Inflammatory macrophage treated with lipopolysaccharide for 1 hour (primary cell): ENCODE measurements at places on chromosomes 12 and 14.
A peak's percentile ranks its signal among the peaks of the same experiment; 100 is the strongest.

DNA sequence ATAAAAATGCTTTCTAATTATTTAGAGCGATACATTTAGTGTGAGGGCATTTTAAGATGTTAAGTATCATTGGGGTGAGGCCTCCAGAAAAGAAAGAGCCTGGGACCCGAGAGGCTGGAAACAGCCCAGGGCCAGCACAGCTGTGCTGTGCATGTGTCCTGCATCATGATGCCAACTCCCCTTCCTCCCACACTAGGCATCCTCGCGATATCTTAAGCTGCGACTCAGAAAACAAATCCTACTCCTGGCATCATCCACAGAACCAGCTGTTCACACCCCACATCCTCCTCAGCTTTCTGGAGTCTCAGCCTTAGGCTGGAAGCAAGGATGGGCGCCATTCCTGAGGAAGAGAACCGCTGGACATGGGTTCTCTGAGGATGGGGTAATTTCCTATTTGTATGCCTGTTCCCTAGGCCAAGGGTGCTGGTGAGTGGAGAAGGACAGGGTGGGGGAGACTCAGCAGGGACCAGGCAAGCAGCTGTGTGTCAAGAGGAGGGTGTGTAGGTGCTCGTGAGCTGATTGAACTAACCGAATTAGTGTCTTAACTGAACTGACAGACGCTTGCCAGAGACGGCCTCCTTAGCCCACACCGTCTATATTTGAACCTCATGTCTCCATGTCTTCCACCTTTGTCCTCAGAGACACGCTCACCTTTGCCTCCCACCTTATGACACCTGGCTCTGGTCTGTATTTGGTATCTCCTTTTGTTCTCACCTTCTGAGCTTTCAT lies 15.6 kb upstream of the MCRS1 start:
- no peak for DNase-seq

GRCh38 chr12:5523396-5524115 lies 91.6 kb downstream of the NTF3 start:
- DNase-seq = no peak

DNA sequence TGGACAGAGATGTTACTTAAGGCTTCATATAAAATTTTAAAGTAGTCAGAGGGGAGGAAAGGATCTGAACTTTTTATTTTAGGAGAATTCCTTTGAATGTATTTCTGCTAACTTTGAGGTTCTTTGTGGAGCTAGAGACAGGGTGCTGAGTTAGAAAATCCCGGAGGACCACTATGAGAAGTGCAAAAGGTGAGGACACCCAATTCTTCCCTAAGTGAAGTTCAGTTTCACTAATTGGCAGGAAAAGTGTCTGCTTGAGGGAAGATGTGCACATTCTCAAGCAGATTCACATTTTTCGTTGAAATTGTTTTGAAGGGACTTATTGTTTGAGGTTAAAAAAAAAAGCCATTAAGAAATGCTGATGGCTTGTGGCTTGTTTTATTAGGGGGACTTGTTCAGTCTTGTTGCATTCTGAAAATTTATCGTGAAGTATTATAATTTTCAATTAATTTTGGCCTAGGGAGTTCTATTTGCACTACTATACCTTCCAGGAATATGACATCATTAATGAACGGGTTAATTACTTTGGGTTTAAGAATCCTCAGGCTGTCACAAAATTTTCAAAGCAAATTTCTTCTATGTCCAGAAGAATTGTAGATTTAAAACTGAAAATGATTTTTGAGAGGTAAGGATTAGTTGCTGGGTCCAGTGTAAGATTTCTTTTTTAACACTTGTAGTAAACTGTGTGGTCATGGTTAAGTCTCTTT lies 1.8 kb downstream of the PCNX1 start:
- no peak for DNase-seq

DNA sequence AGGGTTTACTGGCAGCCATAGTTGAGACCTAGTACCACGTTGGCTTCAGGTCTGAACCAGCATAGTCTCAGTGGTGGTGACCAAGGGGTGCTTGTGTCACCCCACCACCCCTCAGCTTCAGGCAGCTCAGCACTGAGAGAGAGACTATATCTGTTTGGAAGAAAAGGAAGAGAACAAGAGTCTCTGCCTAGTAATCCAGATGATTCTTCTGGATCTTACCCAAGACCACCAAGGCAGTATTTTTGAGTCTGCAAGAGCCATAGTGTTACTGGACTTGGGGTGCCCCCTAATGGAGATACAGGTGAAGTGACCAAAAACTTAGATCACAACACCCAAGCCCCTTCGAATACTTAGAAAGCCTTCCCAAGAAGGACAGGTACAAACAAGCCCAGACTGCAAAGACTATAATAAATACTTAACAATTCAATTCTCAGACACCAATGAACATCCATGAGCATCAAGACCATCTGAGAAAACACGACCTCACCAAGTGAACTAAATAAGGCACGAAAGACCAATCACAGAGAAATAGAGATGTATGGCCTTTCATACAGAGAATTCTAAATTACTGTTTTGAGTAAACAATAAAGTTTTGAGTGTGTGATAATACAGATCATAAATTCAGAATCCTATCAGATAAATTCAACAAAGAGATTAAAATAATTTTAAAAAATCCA lies 107.0 kb downstream of the HELB start:
- peak; percentile 69 for DNase-seq

GRCh38 chr14:104196461-104197140 lies 58.2 kb downstream of the KIF26A start:
- DNase-seq = no peak

DNA sequence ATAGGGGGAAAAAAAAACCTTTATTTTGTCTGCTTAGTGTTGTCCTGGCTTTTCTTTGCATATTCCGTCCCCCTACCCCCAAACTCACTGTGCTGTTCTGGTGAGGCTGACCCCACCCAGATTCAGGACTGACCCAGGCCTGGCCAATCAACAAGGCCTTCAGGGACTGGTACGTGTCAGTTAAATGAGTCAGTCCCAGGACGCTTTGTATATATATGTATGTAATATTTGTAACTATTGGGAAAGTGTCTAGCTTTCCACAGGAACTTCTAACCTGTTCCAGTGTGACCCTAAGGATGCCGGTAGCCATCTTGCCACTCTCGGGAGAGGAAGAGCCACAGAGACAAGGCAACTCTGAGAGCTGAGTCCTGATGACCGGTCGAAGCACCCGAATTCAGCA lies 107.4 kb downstream of the VCPKMT start:
- no peak for DNase-seq

GRCh38 chr14:69076341-69076740 lies 76.6 kb downstream of the DCAF5 start:
- no peak for DNase-seq

DNA sequence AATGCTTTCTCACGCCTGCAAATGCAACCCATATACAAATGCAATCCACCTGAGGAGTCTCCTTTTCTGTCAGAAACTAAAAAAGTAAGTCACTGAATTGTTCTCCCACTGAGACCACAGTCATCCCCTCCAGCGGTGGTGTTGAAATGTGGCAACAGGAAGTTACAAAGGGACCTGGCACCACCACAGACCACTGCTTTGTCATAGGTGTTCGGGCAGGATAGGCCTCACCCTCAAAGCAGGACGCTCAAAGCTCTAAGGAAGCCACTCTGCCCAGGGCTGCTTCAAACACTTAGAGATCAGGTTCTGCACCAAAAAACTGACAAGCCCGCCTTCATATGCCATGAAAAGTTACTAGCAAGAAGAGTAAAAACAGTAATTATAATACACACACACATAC lies 11.3 kb downstream of the PHLDA1 start:
- peak; percentile 25 for DNase-seq

- no peak for DNase-seq
Measured at GRCh38 chr14:102050625-102051024, 36.2 kb downstream of the HSP90AA1 start.

- no peak for DNase-seq
Measured at GRCh38 chr12:101746196-101746595, 6.9 kb upstream of the SYCP3 start.

- peak; percentile 85 for DNase-seq
Measured at GRCh38 chr14:22536853-22537338, 52.1 kb downstream of the DAD1 start.

- DNase-seq = no peak
Measured at GRCh38 chr14:101069666-101070362, 166.3 kb upstream of the RTL1 start.

DNA sequence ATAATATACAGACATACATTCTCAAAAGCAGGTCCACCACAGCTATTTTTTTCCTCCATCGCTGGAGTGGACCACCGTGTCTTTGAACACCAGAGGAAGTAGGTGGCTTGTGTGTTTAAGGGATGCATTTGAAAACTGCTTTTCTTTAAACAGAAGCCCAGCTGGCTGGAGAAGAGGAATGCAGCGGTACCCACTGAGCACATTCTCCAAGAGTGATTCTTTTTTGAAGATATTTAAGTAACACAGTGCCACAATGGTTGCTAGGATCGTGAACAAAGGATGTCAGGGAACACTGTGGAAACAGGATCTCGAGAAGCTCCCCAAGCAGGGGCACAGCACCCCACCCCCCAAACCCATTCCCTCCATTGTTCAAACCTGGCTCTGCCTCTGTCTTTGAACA lies 286.6 kb upstream of the PWP1 start:
- no peak for DNase-seq

DNA sequence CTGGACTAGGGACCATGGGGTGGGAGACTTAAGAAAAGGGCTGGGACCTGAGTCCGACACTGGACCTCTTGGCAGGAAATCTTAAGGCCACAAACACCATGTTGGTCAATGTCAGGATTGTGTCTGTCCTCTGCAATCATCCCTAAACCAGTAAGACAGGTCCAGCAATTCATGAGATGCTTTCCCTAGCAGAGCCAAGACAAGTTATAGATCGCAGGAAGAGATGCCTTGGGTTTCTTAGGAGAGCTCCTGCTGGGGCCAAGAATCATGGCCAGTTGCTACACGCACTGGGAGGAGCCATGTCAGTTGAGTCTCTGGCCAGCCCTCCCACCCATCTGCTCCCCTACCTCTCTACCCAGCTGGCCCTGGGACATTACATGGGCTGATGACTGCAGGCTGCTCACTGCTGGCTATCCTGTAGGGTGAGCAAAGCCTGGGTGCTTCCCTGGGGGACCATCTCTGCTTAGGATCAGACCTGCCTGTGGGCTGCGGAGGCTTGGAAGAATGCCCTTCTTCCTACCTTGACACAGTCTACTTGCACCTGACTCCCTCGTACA lies 14.2 kb downstream of the PLEKHH1 start:
- DNase-seq = no peak

DNA sequence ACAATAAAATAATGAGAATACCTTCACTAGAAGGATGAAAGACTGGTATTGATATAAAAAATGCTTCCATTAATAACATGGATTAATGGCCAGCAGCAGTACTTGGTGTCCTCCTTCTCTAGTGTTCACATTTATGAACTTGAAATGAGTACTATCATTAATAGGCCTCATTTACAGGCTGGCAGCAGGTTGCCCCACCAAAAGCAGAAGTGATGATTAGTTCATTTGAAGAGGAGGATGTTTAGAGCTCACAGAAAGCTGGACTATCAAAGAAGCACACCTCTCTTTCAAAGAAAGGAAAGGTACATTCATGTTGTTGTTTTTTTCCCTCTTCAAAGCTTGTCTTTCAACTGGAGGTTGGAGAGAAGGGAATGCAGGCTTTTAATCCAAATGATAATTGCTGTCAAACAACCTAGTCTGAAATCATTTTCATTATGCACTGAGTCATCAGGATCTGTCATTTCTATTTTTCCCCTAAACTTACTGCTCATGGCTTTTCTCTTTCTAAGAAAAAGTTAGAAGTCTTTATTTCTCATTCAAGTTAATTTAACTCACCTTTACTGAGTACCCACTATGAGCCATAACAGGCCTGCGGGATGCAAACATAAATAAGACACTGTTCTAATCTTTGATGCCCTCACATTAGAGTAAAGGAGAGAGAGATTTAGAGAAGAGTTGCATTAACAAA lies 157.9 kb upstream of the GRIP1 start:
- DNase-seq = no peak

DNA sequence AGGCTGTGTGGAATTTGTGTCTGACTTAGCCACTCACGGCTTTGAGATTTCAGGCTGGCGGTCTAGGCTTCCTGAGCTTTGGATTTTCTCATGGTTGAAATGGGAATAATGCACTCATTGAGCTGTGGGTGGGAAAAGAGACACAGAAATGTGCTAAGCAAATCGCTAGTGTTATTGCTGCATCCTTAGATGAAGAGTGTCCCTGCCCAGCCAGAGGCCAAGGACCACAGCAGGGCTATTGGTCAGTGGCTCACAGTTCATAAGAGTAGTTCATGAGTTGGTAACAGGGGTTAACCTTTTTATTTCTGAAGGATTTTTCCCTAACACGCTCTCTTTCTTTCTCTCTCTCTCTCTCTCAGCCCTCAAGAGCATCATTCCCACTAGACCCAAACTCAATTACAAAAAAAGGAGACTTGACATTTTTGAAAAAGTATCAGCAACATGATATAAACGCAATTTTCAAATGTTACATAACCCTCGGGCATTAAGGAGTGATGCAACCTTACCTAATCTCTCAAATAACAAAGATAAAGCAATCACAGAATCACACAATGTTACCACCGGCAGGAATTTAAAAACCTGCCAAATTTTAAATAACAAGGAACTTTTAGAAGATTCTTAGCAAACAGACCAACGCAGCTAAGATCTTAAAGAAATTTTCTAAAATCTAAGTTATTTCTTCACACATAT lies 36.7 kb upstream of the RMST start:
- DNase-seq = no peak

GRCh38 chr12:42187799-42188198 lies 43.1 kb upstream of the GXYLT1 start:
- DNase-seq = no peak

DNA sequence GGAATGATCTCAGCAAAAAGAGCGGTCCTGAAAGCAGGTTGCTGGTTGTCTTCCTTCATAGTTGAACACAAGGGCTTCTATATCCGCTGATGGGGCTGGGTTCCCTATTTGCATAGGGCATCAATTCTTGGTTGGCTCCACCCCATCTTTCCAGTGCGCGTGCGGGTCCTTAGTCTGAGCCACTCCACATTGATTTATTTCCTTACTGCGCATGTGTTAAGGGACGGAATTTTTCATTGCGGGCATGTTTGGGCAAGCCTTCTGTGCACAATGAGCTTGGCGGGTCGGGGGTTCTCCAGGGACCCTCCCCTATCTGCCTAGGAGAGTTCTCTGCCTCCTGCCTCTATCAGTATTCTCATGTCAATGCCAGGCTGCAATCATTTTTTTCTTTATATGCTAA lies 21.2 kb upstream of the DLGAP5 start:
- DNase-seq = no peak

DNA sequence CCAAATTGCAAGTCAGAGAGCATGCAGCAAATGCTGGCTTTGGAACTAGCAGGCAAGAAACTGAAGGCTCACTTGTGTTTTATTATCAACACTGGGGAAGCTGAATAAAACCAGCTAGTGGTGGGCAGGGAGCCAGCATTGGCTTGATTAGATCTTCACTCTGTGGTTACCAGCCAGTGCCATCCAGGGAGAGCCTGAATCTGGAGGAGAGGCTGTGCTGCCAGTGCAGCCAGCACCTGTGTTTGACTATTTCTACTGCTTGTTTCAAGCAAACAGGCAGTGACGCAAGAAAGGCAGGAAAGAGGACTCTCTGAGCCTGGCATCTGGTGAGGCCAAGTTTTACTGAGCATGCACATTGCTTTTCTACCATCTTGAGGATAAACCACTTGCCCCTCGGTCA lies 247.0 kb downstream of the PHLDA1 start:
- no peak for DNase-seq
